ENCODE measurements at places on chromosomes 7 and 10. TPM values are rescaled to one million over a fixed set of nuclear protein-coding genes. Genes with fewer than 3 reads are reported as not detected.

The NPTX2 gene
- total RNA-seq = under 0.01 TPM

The LIPA gene
- total RNA-seq = 66.3 TPM

The TMEM176B gene
- total RNA-seq = not detected

The ANKRD30A gene
- total RNA-seq = not detected

The LRRD1 gene
- total RNA-seq = under 0.01 TPM

The HOXA5 gene
- not detected for total RNA-seq

The TRIL gene
- 0.14 TPM for total RNA-seq

The METTL27 gene
- 3.1 TPM for total RNA-seq

The PVRIG gene
- not detected for total RNA-seq

The ACTL6B gene
- total RNA-seq = not detected

The VAX1 gene
- not detected for total RNA-seq

The ARHGAP12 gene
- 28.0 TPM for total RNA-seq

The GJC3 gene
- not detected for total RNA-seq

The KAT6B gene
- total RNA-seq = 9.9 TPM

The SPDYE16 gene
- total RNA-seq = not detected

The CCL24 gene
- not detected for total RNA-seq

The TOMM7 gene
- total RNA-seq = 178 TPM

The CALHM1 gene
- total RNA-seq = not detected

The PRTFDC1 gene
- 2.1 TPM for total RNA-seq

The CAMK2G gene
- total RNA-seq = 20.6 TPM

The SEMA4G gene
- 0.78 TPM for total RNA-seq

The PLCE1 gene
- under 0.01 TPM for total RNA-seq

The CACNB2 gene
- total RNA-seq = not detected

The PNLIPRP3 gene
- total RNA-seq = 29.0 TPM

The RADIL gene
- total RNA-seq = not detected
